ENCODE measurements at places on chromosomes 11 and 22. TPM values are rescaled to one million over a fixed set of nuclear protein-coding genes. Genes with fewer than 3 reads are reported as not detected.

GRCh38 chr11:44816761-44817160, 90.0 kb downstream of the TSPAN18 start:
- no peak for DNase-seq

DNA sequence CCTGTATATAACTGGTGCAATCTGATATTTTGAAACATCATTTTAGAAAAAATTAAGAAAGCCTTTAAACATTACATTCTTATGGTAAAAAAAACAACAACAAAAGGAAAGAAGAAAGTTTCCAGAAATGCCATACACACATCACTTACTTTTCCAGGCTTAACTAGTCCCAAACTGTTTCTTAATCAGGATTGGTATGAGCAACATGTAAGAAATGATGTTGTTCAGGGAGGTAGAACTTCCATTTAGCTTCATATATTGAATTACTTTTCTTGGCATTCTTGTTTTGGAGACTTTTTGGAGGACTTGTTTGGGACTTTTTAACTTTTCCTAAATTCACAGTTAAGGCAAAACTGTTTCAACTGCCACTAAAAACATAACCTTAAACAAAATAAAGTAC, 791.5 kb downstream of the METTL15 start:
- no peak for DNase-seq

GRCh38 chr11:337711-338110, 17.1 kb upstream of the IFITM3 start:
- no peak for DNase-seq

The RFPL3 gene
- total RNA-seq, result not detected
